GM12878 (cell line): ENCODE measurements at places on chromosomes 11 and 22. TPM values are rescaled to one million over a fixed set of nuclear protein-coding genes. Genes with fewer than 3 reads are reported as not detected.

GRCh38 chr11:12042215-12042676 lies 33.8 kb upstream of the DKK3 start:
- no peak for DNase-seq

- DNase-seq = no peak
These were observed 3.5 kb downstream of the ME3 start for GRCh38 chr11:86668929-86669328.

GRCh38 chr11:107180236-107180635 lies 162.0 kb upstream of the GUCY1A2 start:
- DNase-seq = no peak

DNA sequence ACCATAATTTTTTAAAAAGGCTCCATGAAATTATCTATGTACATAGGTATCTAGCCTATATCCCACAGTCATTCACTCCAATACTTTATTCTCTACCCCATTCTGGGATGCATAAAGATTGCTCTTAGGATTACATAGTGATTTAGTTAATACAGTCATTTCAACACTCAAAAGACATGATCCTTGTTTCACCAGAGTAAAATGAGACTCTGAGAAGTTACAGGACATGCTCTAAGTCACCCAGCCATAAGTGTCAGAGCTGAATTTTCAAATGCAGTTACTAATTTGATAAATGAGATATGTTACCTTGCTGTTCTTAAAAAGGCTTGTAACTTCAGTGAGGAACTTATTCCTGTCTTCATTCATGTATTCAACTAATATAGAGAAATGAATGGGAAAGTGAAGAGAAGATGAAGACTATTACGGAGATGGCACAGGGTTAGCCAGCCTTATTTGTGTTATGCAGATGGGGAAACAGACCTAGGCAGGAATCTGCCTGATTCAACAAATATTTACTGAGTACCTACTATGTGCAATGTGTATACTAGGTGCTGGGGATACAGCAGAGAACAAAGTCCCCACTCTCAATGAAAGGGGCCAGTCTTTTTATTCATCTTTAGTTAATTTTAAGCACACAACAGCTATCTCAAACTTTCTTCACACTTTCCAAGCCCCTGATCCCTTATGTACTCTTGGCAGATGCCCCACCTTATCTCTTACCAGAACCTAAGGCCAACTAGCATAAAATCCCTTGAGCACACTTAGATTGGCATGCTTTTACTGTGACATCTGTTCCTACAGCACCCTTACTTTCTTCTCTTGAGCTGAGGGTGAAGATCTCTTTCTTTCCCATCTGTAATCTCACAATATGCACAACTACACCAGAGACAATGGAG lies 21.6 kb downstream of the MAPK1 start:
- DNase-seq = no peak

- no peak for DNase-seq
These were observed 195 bp upstream of the ALX4 start for GRCh38 chr11:44310206-44310462.

DNA sequence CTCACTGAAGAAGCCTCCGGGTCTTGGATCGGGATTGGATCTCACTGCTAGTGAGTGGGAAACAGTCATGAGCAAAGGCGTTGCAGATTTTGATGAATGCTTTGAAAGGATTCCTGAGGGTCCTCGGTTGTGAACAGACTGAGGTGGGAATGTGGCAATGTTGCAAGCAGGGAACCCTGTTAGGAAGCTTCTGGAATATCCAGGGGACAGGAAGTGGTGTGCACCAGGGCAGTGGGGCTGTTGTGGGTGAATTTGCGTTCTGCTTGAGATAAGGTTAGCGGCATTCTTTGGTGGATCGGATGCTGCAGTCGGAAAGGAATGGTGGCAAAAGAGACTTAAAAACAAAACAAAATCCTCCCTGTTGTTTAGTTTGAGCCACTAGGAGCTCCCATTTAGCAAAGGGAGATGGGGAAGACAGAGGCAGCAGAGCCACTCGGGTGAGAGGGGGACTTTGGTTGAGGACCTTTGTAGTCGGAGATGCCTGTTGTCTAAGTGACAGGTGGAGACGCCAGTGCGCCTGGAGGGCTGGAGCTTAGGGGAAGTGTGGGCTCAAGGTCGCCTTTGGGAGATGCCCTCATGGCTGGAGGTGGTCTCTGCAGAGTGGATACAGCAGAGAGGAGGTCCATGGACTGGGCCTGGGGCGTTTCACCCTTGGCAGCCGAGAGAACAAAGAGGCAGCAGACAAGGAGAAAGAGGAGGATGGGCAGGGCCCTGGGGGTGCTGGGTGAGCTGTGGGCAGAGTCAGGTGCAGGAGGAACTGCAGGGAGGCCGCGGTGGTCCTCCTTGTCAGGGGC lies 37.6 kb downstream of the CSF2RB start:
- no peak for DNase-seq

Gene PRODH
- 0.08 and 0.17 TPM in 2 replicates for polyA plus RNA-seq

Gene RIC3
- 1.1 and 1.4 TPM in 2 replicates for polyA plus RNA-seq
